ENCODE measurements at places on chromosomes 2 and 18.

DNA sequence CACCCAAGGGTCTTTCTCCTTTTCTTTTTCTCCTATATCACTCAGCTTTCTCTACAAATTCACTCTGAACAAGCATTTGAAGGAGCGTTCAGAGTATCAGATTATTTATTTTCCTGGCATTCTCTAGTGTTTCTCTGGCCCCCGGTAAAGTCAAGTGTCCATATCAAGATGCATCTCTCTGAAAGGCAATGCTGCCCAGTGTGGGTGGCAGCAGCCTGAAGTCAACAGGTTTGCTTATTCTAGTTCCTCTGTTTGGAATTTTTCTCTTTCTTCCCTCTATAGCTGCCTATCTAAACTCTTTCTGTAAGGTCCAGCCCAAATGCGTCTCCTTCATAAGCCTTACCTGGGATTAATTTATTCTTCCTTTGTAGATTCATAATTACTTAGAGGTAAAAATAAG is 526.2 kb upstream of the TNP1 start:
- no peak for DNase-seq

GRCh38 chr2:134426721-134427120 is 172.8 kb downstream of the MGAT5 start:
- no peak for DNase-seq

GRCh38 chr18:73891572-73892421 is 255.8 kb downstream of the FBXO15 start:
- DNase-seq: no peak

GRCh38 chr18:13003466-13003896 is 12.3 kb downstream of the CEP192 start:
- DNase-seq: peak; percentile 63

DNA sequence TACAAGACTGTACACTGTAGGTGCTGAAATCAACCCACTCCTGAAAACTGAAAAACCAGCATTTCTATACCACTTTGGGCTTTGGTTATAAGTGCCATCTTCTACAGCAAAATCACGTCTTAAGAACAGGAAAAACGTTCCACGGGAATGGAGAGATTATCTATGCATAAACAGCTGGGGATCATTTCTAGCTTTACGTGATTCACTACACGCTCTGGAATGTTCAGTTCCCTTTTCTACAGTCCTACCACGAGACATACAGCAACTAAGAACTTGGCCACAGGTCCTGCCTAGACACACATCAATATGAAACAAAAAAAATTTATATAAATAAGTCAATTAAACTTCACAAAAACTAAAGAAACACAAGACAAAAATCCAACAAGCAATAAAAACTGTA is 3.6 kb downstream of the CXCR4 start:
- no peak for DNase-seq

- peak; percentile 20 for DNase-seq
These were observed 103.6 kb upstream of the AGAP1 start for GRCh38 chr2:235390108-235390815.

- DNase-seq: no peak
These were observed 60.2 kb upstream of the ALPP start for GRCh38 chr2:232318169-232318855.

DNA sequence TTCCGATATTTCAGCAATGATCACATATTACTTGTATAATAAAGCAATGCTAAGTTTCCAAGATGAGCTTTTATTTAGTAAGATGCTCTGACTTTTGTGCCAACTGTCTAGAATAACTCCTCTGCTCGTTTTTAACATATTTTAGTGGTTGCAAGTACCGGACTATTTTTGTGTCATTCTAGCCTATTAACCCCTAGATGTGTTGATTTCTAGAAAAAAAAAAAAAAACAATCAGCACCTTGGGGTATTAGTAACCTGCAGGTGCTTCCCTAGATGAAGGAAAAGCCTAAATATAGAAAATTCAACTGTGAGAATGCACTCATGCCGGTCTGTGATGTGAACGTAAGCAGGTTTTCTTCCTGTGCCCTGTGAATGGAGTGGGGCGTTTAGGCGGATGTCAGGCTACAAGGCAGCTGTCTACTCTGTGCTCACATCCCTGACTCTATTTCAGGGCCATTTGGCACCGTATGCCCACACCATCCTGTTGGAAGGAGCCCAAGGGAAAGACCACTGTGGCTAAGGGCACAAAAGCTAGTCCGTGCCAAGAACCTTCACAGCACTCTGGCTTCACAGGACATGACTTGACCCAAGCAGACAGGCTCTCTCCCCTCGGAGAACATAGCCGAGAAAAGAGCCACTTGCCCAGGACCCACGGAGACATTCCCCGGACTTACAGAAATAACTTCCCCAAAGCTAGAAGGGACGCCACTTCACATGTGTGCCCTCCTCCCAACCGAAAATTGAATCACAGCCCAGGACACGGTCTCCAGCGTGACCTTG is 60.9 kb upstream of the AGAP1 start:
- no peak for DNase-seq

- DNase-seq: no peak
These were observed 60.4 kb upstream of the NABP1 start for GRCh38 chr2:191617575-191617974.

All from HCEC 1CT (cell line).